ENCODE measurements at places on chromosomes 5 and 9.

DNA sequence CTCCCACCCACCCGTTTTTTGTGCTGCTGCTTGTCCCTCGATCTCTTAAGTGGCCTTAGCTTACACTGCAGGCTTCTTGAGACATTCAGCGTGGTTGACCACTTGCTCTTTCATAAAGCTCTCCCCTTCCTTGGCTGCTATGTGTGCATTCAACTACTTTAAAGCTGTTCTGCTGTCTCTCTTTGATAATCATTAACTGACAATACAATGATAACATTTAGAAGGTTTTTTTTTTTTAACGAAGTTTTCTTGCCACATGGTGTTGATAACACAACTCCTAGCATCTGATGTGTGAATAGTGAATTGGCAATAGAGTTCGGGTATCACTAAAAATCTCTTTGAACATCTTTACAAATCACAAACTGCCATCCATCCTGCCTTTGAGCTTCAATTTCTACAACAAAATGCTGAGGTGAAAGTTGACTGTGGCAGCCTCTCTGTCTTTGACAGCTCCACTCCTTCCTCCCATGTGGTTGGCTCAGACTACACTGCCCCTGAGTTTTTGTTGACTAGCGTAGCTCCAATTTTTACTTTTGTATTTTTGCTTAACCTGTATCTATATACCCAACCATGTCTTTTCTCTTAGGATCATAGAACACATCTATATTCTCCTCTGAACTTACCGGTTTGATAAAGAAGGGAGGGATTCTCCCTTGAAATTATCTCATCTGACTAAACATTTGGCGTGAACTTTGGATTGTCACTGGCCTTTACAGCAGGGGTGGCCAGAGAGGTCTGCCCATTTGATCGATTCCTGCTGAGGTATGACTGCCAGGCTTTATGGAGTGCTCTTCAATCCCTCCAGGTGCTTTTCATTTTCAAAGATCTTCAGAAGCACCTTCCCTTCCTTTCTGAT is 409.4 kb upstream of the CD180 start:
- DNase-seq: no peak

DNA sequence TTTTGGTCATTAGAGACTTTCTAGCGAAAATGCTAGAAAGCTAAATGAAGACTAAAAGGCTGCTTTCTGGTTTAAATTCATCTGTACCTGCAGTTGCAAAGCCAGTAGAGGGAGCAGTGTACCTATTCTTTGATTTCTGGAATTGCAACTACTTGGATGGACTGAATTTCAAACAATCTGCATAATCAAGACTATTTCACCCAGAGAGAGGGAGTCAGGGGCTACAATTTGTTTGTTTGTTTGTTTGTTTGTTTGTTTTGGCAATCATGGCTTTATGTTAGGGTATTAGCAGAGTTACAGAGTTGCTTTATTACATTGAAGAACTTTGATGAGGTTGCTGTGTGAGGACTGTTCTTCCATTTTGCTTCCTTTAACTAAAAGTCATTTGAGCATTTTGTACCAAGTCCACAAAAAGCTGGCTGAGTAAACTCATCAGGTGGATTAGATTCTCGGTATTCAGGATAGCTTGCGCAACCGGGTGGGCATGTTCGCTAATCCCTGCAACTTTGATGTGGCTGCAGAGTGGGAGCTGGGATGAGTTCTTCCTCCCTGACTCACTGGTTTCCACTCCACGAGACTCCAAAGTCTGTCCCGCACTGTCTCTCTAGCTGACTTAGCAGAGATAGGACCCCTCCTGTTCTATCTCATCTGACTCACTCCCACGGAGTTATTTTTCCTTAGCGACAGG is 80.0 kb upstream of the TUT7 start:
- DNase-seq: peak; percentile 32

DNA sequence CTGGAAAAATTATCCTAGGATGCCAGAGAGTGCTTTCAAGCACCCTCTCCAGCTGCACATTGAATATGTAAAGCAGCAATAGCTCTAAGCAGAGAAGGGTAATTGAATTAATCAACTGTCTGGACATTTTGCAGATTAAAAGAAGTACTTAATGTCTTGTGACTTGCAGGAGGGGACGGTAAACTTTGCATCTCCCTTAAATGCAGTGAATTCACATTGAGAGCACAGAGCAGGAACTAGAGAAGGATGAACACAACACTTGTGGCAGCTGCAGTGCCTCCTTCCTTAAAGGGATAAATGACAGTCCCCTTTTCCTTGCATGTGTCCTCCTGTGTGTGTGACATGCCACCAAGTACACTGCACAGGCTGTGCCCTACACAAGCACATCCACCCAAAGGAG is 7.4 kb upstream of the CDK5RAP2 start:
- DNase-seq: no peak

GRCh38 chr5:66992547-66992946 is 204.1 kb downstream of the CD180 start:
- no peak for DNase-seq

DNA sequence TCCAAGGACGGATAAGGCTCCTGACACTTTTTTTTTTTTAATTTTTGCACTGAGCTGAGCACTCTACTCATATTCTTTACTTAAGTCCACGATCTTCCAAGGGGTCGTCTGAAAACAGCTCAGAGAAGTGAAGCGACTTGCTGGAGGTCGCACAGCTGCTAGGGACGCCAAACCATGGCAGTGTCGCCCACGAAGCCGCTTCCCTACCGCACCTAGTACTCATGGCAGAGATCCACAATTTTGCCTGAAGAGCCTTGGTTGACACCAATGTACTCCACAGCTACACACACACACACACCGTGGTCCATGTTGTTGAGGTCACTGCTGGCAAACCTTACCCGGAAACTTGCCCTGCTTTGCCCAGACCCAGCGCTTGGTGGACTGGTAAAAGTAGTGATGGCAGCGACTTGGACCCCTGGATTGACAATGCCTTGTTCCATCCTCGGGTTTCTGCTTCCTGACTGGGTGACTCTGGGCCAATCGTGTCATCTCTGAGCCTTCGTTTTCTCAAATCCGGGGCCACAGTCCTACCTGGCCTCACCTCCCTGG is 521 bp upstream of the SLIT3 start:
- no peak for DNase-seq

DNA sequence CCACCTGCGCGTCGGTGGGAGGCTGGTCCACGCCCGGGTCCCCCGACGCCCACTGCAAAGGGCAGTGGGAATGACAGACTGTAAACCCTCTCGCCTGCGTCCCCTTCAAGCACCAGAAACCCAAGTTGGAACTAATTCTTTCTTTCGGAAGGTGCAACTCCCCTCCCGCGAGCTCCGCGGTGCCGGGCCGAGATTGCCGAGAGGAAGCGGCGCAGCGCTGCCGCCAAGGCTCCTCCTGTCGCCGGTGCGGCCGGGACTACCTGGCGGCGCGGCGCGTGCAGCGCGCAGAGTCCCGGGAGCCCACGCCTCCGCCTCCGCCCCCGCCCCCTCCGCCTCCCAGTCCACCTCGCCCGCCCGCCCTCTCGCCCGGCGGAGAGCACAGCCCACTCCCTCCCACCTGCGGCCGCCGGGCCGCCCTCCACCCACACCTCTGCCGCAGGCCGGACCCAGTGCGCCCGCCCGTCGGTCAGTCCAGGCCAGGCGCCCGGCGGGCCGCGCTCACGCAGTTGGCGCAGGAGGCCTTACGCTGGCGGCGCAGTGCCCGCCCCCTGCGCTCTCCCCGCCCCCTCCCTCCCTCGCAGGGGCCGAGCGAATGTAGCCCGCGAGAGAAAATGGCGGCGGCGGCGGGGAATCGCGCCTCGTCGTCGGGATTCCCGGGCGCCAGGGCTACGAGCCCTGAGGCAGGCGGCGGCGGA is at the start of gene MAP3K1:
Gene MAP3K1 (plus strand): TSS at position 587 of the 695 bp plus-strand sequence. CDS start 25 bp downstream, at position 612.
- peak; percentile 5 for DNase-seq

DNA sequence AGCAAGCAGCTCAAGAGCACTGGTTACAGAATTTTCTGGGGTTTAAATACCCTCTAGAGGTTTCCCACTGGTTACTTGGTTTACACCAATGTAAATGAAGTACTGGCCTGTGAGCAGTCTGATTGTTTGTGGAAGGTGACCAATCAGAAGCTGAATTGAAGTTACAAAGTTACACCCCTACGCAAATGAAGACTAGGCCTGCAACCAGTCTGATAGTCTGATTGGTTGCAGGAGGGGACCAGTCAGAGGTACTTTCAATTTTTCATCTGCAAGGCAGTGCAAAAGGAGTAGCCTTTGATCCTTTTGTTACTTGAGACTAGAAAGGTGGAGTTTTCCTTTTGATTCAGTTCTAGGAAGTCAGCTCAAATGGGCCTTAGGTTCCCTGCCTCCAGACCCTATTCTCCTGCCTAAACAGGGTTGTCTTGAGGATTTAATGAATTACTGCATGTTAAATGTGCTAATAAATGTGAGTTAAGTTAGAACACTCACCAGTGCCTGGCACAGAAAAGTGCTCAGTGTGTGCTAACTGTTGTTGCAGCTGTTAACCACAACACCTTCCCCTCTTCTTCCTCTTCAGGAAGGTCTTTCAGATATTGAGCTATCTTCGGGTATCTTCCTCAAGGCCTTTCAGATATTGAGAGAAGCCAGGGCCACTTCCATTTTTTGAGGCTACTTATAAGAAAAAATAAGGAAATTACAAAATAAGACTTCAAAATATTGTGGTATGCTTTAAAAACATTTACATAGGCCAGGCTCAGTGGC is 32.1 kb upstream of the CLINT1 start:
- no peak for DNase-seq

DNA sequence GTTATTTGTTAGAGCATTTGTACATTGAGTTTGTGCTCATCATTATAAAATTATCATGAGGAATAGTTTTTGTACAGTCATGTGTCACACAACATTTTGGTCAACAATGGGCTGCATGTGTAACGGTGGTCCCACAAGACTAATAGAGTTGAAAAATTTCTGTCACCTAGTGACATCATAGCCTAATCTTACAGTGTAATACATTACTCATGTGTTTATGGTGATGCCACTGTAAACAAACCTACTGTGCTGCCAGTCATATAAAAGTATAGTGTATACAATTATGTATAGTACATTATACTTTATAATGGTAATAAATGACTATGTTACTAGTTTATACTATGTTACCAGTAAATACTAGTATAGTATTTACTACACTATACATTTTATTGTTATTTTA is 3.0 kb upstream of the CAMK4 start:
- no peak for DNase-seq

- DNase-seq: no peak
These were observed 134.8 kb downstream of the ADAMTS2 start for GRCh38 chr5:179210478-179210877.

DNA sequence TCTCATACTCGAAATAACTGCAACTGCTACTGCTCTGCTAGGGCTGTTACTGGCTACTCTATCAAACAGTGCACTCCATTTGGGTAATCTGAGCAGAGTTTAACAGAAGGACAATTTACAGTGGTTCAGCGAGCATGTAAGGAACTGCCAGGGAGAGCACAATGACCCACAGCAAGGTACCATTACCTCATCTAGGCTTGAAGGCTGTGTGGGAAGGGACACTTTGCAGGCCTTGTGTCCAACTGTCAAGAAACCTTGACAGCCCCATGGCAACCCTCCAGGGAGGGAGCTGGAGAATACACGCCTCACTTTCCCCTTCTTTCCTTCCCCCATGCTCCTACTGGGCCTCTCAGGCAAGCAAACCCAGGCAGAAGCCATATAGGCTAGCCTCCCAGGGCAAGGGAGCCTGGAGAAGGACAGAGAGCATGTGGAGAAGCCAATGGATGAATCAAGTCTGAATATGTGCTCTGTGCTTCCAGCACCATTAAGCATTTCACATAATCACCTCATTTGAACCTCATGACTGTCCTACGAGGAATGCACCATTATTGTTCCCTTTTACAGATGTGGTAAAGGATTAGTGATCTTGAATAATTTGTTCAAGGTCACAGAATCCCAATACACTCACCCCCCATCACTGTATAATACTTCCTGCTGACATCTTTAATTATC is 49.9 kb upstream of the JAK2 start:
- no peak for DNase-seq

DNA sequence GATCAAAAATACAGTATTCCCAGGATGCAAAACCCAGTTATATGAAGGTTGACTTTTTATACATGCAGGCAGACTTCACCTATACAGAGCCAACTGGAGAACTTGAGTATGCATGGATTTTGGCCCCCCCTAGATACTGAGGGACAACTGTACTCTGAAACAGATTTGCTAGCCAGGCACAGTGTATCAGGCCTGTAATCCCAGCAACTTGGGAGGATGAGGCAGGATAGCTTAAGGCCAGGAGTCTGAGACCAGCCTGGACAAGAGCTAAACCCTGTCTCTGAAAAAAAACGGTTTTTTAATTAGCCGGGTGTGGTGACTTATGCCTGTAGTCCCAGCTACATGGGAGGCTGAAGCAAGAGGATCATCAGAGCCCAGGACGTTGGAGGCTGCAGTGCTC is 21.9 kb downstream of the PTBP3 start:
- no peak for DNase-seq

DNA sequence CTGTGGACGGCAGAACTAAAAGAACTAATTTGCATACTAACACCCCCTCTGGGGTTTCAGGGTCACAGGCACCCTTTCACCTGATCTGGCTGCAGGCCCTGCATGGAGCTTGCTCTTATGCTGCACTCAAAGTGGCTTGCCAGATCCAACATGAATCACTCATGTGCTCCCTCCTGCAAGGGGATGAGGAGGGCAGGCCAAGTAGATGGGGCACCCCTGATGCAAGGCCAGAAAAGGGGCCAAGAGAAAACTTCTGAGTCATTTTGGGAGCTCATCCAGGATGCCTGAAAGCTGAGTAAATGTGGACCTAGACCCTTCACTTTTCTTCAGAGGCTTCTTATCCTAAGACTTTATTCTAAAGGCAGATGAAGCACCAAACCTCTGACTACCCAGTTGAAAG is 558.5 kb upstream of the PTGER4 start:
- no peak for DNase-seq

DNA sequence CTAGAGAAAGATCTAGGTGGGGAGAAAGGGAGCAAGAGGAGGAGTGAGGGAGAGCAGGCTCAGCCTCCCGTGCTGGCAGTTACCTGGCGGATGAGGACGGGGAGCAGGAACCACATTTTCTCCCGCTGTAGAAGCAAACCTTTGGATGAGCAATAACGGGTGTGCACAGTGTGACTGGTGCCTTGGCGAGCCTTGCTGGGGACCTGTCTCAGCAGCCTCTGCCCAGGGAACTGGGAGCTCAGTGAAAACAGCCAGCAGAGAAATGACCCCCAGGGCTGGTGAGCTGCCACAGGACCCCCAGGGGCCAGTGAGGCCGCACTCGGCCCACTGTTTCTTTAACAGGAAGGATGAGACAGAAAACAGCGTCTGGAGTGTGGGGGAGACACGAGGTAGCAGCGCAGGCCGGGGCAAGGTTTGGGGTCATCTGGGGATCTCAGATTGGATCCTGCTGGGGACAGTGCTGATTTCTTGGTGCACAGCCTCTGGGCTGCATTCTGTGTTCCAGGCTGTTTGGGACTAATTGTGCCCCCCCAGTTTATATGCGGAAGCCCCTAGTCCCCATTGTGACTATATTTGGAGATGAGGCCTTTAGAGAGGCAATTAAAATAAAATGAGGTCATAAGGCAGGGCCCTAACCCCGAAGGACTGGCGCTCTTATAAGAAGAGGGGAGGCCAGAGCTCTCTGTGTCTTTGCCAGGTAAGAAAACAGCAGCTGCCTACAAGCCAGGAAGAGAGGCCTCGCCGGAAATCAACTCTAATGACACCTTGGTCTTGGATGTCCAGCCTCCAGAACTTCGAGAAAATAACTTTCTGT is 118.8 kb upstream of the PHYKPL start:
- DNase-seq: no peak

All from NCI-H1694 treated with DMSO at 0.1 percent for 48 hours (cell line).